Left ventricle myocardium inferior (tissue), 1 donor: ENCODE measurements at places on chromosomes 6 and 20.

DNA sequence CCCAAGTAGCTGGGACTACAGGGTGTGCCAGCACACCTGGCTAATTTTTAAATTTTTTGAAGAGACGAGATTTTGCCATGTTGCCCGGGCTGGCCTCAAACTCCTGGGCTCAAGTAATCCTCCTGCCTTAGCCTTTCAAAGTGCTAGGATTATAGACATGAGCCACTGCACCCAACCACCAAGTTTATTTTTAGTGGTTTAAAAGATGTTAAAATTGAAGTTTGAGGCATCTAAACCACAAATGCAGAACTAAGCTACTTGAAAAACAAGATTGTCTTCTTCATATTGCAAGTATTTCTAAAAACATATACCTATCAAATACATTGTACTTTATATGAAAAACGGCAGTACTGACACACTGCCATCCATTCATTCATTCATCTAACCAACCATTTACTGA, 31.6 kb downstream of the WASF1 start:
- no peak for DNase-seq

DNA sequence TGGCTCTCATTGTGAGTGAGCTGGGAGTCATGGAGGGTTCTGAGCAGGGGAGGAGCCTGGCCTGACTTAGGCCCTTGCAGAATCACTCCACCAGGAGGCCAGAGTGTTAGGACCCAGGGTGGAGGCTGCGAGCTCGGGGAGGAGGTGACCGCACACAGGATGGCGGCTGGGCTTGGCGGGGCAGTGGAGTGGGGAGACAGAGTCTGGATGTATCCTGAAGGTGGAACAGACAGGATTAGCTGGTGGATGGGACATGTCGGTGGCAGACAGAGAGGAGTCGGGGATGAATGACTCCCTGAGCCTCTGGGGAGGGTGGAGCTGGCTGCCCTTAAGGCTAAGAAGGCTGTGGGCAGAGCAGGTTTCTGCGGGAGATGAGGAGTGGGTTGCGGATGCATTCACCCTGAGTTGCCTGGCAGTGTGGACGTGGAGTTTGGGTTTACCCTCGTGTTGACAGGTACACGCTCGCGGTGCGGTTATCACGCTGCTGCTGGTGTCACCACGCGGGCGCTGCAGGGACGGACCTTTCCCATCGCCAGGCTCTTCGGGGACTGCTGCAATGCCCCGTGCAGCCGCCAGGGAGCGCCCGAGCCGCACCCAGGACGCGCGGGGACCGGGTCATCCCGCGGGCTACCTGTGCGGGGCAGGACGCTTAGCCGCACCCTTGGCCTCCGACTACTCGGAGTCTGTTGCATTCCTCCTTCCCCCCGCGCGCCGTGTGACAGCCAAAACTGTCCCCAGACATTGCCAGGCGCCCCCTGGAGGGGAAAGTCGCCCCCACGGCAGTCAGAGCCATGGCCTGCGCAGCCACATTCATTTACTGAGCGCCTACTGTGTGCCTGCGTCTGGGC, 43.0 kb upstream of the PTGIS start:
- peak; percentile 75 for DNase-seq

- DNase-seq: no peak
Observed at GRCh38 chr6:31763619-31763940, 1.1 kb downstream of the SAPCD1 start.

DNA sequence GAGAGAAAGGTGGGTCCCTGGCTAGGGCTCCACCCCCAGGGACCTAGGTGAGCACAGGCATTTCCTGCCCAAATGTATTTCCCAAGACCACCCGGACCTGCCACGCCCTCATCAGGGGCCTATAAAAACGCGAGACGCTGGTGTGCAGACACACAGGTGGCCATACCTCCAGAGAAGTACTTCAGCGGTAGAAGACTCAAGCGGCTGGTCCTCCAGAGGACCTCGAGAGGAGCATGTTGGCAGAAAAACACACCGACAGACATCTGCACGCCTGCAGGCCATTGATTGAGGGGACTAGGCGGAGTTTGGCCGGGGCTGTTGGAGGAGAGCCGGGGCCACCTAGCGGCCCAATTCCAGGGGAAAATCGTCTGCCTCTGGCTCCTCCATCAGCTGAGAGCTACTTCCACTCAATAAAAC, 695.8 kb upstream of the MMS22L start:
- DNase-seq: no peak

DNA sequence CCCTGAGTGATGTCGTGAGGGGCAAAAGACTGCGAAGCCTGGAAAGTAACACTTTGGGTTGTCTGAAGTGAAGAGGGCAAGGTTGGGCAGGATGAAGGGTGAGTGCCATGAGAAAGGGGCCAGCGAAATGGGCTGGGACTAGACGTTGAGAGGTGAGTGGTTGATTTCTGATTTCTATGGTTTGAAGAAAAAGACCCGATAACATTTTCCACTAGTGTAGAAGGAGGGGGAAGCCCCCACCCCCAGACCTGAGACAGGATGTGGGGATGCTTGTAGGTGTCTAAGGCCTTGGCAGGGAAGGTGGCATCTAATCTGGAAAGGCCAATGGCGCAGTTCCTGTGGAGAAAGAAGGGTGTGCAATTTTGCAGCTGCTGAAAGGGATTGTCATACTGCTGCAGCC, 25.3 kb upstream of the KIF3B start:
- no peak for DNase-seq

DNA sequence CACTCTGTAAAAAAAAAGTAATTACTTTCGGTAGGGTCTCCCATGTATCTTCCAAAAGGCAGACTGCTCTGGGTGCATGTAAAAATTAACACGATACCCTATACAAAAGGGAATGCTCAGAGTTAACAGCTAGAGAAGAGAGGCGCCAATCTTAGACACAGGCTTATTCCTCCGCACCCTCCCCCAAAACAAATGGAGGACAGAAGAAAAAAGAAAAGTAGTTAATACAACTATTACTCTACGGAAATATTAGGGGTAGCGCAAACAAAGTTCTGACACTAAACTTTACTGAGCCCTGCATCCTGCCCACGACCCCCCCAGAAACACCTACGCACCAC, 331 bp upstream of the UFL1 start:
- DNase-seq: no peak

GRCh38 chr6:136860043-136860442, 37.7 kb downstream of the PEX7 start:
- no peak for DNase-seq

DNA sequence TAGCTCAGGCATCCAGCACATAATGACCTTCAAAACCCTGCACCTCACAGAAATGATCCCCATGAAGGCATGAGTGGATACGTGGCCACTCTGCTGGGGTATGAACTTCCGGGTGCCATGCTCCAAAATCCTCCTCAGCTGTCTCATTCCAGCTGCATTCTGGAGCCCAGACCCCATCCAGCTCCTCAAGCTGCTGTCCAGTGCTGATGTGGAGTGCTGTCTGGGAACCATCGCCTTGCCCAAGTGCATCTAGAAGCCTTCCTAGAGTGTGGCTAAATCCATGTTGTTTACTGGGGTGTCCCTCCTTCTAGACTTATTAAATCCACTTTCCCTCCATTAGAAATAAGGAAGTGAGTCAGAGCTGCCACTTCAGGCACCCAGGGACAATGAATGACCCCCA, 130.8 kb upstream of the PTPRT start:
- no peak for DNase-seq

- no peak for DNase-seq
Observed at GRCh38 chr6:133814238-133814637, 74.7 kb upstream of the TCF21 start.

- no peak for DNase-seq
Observed at GRCh38 chr6:132872923-132873322, 58.6 kb downstream of the RPS12 start.

- no peak for DNase-seq
Observed at GRCh38 chr6:148952147-148953035, 205.6 kb downstream of the UST start.

DNA sequence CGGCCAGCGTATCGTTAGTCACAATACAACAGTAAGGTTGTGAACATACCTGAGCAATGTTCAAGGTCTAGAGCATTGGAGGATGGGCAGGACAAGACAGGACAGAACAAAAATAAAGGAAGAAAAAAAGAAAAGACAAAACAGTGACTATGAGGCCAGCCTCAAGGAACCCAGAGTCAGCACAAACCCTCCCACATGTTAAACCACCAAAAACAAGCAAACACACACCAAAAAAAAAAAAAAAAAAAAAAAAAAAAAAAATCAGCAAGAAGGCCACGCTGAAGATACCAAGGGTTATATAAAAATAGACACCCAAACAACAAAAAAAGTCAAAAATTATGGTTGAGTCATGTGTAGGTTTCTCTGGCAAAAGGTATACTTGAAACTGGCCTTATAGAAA, 12.8 kb downstream of the MED23 start:
- DNase-seq: no peak

GRCh38 chr6:39887692-39888450, 46.4 kb downstream of the MOCS1 start:
- peak; percentile 79 for DNase-seq

GRCh38 chr20:53642196-53643030, 48.8 kb upstream of the ZNF217 start:
- no peak for DNase-seq

GRCh38 chr6:41584668-41585205, 38.6 kb downstream of the FOXP4 start:
- no peak for DNase-seq

DNA sequence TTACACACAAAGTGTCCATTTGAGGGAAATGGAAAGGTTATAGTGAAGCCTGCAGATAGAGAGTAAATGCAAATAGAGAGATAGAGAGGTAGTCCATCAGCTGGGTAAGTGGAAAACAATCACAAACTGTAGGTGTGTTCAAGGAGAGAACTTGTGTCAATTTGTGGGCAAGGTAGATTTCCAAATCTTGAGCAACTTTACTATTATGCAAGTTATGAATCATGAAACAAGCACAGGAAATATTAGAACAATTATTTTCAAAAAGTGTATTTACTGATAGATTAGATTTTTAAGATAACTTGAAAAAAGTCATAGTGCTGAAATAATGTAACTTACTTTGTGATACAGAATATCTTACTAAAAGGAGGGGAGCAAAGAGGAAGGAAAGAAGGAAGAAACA, 792.9 kb downstream of the EYS start:
- DNase-seq: no peak

DNA sequence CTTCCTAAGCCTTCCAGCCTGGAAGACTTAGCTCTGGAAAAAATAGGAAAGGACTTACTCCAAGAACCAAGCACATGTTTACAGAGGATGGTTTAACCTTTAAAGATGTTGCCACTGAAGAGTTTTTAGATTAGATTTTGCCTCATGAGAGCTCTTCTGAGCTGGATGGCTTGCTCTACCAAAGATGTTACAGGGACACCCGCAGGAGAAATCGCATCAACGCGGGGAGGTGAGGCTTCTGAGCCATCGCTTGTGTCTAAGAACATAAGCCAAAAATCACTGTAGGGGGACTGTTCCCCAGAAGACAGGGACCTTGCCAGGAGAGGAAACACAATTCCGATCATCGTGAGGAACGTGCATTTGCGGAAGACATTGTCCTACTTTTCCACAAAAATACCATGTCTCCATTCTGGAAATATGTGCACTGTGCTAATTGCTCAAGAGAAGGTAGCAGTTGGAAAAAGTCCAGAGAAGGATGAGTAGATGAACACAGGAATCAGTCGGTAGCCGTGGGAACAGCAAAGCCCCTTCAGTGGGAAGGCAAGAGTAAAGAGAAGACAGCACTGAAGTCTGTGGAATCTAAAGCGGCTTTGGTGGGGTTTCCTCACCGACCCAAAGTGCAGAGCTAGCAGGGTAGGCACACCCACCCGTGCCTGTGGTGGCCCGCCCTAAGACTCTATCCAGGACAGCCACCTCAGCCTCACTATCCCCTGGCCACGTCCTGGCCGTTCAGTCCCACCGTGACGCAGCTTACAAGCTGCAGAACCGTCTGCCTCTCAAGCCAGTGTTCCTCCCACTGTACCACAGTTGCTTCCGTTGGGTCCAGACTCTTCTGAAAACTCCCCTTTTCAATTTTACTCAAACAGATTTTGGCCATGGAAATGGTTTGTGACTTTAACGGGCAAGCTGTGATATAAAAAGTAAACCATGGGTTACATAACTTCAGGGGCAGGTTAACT, 334.8 kb downstream of the NRN1 start:
- DNase-seq: no peak

DNA sequence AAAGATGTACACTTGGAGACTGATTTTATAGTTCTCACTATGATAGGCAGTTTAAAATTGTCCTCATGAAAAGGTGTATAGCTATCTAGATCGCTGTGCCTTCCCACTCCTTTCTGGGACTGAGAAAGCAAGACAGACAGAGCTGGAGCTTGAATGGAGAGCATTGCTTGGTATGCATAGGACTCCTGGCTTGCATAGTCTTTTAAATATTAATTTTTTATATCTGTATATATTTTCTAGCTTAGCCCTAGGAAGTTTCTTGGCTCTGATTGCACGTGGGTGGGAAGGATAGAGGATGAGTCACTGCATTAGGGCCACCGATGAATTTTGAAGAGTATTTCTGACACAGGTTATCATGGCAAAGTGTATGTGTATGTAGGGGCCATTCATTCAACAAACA, 150.0 kb upstream of the SPACA1 start:
- DNase-seq: no peak

DNA sequence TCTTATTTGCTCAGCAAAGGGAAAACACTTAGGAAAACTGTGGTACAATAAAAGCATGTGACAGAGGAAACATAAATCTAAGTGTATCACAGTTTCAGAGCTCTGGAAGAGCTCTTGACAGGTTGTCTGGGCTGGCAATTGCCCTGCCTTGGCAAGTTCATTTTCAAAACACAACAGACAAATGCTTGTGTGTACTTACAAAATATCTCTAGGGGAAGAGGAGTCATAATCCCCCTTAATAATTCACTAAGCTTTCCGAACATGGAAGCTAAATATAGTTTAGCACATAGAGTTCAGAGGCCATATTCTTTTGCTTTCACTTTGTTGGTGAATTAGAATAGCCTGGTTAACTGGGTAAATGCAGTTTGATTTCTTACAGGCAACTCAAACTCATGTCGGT, 211.6 kb upstream of the THEMIS start:
- DNase-seq: no peak

DNA sequence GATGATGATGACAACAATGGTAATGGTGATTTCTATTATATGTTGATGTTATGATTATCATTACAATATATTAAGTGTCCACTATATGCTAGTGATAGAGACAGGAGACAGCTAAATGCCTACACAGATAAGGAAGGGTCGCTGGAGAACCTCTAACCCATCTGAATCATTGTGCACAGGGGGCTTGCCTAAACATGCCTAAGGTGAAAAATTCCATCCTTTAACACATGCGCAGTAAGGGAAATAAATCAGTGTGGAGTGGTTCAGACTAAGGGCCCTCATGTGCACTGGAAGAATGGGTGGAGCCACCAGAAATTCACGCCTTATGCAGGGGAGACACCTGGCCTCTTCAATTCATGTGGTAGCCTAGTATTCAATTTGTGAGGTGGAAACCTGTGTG, 120.4 kb downstream of the TPBG start:
- no peak for DNase-seq
